Motor neuron (in vitro differentiated cells): ENCODE measurements at places on chromosomes 2 and 18. TPM values are rescaled to one million over a fixed set of nuclear protein-coding genes. Genes with fewer than 3 reads are reported as not detected.

The HRH4 gene
- 0.15 and 0.27 TPM in 2 replicates for total RNA-seq

The TPO gene
- 0.22 and 0.58 TPM in 2 replicates for total RNA-seq

The MSGN1 gene
- total RNA-seq: not detected in 2 replicates

The NUP35 gene
- total RNA-seq: 19.5 and 21.4 TPM in 2 replicates

The PIEZO2 gene
- total RNA-seq: 2.4 and 2.5 TPM in 2 replicates

The LAMA1 gene
- 7.4 and 8.8 TPM in 2 replicates for total RNA-seq

The DUSP28 gene
- total RNA-seq: 5.1 and 6.9 TPM in 2 replicates

The ABCG5 gene
- total RNA-seq: 0.24 and 0.43 TPM in 2 replicates

The UGT1A4 gene
- total RNA-seq: 0.21 and 0.45 TPM in 2 replicates

The TBR1 gene
- total RNA-seq: 0.22 and 0.25 TPM in 2 replicates

The POTEE gene
- 5.8 and 12.9 TPM in 2 replicates for total RNA-seq

The SCYGR4 gene
- total RNA-seq: not detected in 2 replicates

DNA sequence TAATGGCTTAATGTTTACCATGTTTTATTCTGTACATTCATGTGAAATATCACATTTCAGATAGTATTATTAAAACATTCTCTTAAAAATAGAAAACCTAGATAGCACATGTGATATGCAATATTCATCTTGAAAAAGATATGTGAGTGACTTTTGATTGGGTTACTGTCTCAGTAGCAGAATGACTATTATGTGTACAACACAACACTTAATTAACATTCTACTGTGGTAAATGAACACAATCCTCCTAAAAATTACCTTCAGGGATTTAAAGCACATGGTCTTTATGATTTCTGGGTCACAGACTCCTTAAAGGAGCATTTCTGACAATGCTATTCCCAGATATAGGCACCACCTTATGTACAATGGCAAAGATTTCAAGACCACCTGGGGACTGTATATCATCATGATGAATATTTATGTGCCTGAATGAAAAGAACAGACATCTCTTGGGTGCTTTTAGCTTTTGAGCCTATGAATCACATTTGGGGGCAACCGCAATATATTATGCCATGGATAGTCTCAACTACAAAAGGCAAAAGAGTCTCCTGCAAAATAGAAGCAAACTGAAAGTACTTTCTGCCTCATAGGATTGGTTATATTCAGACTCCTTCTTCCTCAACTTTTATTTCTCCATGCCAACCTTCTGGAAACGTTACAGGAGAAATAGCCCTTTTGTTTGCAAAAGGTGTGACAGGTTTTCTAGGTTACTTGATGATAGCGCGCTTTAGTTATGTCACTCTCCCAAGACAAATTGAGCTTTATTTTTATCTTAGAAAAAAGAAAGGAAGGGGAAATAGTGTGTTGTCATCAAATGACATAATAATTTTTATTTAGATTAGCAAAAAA, 259.0 kb downstream of the CALCRL start:
- ATAC-seq: peak; percentile 79

- ATAC-seq: no peak
Observed at GRCh38 chr18:64037812-64038414, 68.0 kb downstream of the SERPINB8 start.

- ATAC-seq: no peak
Observed at GRCh38 chr2:201949181-201949926, 84.3 kb upstream of the FZD7 start.

GRCh38 chr18:46253498-46253897, 149.3 kb downstream of the HAUS1 start:
- ATAC-seq: no peak

DNA sequence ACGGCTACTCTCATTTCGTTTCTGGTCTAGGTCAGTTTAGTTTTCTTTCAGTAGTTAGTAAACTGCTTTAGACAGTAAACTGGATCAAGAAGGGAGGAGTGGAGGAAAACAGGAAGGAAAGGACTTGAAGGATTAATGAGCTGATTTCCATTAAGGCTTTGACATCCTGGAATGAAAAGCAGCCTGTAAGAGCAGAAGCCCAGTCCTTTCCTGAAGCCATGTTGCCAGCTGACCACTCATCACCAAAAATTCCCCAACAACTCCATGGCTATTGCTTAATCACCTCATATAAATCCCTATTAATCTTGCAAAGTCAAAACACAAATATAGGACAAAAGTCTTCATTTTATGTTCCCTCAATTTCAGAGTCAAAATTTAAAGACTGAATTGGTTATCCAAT, 113.7 kb upstream of the ZFP36L2 start:
- no peak for ATAC-seq

DNA sequence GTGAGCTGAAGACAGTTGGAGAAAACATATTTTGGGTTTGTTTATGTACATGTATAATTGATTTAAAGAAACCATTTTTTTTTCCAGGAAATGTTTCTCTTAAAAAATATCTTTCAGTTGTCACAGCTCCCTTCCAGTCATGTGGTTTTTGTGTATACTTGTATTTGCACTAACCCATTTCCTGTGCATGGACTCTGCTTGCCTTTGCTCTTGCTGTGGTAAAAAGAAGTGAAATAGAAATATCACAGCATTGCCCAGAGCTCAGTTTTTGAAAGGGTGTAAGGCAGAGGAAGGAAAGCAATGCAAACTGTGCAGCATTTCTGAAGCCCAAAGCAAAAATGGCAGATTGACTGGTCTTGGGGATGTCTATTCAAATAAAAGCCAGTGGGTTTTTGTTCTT, 10.4 kb upstream of the DOCK10 start:
- no peak for ATAC-seq

- peak; percentile 98 for ATAC-seq
Observed at GRCh38 chr2:120703330-120703994, 32.2 kb upstream of the GLI2 start.

GRCh38 chr2:17879137-17879912, 858 bp downstream of the KCNS3 start:
- ATAC-seq: peak; percentile 73

- ATAC-seq: no peak
Observed at GRCh38 chr2:192416060-192416459, 221.3 kb upstream of the TMEFF2 start.

- ATAC-seq: peak; percentile 43
Observed at GRCh38 chr2:208189069-208189809, 591 bp downstream of the C2orf80 start.

- no peak for ATAC-seq
Observed at GRCh38 chr2:65374575-65374974, 57.8 kb downstream of the SPRED2 start.

DNA sequence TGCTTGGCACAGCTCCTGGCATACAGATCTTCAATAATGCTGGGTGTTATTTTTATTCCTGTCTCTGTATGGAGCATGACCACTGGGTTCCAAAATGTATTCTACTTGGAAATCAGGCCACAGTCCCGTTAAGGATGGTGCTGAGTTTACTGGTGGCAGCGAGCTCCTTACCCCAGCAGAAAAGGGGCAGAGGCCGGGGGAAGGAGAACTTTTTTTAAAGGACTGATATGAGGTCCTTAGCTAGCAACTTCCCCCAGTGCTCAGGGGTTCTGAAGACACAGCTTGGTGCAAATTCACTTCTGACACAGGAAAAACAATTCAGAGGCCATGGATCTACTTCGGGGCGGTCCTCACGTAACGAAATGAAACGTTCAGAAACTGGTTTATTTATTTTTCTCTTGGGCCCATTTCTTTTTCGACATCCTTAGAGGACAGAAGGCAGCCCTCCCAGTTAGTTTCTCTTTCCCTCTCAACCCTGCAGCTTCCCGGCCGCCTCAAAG, 872 bp downstream of the RDH14 start:
- no peak for ATAC-seq

DNA sequence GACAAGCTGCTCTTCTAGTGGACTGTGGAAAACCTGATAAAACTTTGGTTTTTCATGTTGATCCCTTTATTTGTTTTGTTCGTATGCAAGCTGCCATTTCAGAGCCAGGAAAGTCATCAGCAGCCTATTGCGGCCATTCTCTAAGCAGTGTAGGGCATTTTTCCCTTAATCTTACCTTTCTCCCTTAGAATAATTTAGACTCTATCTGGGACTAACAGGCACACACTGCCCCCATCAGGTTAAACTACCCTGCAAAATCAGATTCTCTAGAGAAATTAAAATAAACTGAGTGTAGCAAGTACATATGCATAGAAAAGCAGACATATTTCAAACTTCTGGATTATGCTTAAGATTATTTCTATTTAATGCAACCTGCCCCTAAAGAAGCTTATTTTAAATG, 347.5 kb downstream of the METTL4 start:
- ATAC-seq: peak; percentile 53

DNA sequence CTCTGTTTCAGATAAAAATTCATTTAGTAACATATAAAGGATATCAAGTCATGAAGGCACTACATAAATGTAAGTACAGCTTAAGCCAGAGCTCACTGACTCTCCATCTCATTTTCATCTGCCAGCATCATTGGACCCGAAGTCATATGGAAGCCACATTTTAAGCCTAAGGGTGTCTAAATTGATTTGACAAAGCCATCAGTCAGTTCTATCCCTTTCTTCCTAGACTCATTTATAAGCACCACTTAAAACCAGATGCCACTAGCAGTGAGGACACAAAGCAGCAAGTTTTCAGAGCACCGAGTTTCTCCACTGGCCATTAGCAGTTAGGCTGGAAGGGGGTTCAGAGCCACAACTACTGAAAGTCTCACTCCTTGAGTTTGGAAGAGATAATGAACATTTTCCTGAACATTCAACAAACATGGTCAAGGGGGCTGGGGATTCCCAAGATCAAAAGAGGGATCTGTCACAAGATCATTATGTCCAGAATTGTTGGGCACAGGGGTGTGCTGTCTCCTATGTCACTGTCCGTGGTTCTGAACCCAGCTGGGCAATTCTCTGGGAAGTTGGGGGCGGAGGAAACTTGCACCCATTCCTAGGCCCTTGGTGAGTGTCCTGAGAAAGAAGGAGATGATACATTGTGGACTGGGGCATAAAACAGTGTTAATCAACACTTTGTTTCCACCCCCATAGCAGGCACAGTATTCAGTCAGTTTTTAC, 158.5 kb upstream of the LMAN1 start:
- ATAC-seq: no peak

GRCh38 chr2:191427031-191427430, 181.8 kb downstream of the MYO1B start:
- no peak for ATAC-seq

GRCh38 chr2:8514796-8515758, 166.8 kb upstream of the ID2 start:
- no peak for ATAC-seq

DNA sequence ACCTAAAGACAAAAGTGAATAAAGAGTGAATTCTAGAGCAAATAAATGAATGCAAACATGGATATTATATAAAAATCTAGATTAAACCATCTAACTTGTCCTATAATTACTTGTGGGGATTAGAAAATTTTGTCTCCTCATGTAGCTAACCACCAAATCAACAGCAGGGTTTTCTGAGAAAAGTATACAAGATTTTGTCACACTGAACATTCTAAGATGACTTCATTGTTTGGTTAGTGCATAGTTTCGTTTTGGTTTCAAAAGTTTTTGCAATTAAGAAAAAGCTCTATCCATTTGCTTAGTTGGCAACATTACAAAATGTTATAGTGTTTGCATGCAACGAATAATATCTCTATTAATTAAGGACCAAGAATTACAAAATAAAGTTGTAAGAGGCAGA, 125.0 kb downstream of the LRP2 start:
- no peak for ATAC-seq

- peak; percentile 38 for ATAC-seq
Observed at GRCh38 chr2:27303093-27304025, 4.9 kb downstream of the UCN start.

- ATAC-seq: no peak
Observed at GRCh38 chr2:230583581-230583980, 129.1 kb upstream of the CAB39 start.

GRCh38 chr2:102258386-102259074, 52.8 kb upstream of the IL1RL1 start:
- no peak for ATAC-seq

- no peak for ATAC-seq
Observed at GRCh38 chr2:132589966-132590365, 80.0 kb downstream of the LYPD1 start.

- no peak for ATAC-seq
Observed at GRCh38 chr18:79931475-79931874, 20.0 kb downstream of the SLC66A2 start.
